ENCODE measurements at places on chromosomes 16 and 17. TPM values are rescaled to one million over a fixed set of nuclear protein-coding genes. Genes with fewer than 3 reads are reported as not detected.
A peak's percentile ranks its signal among the peaks of the same experiment; 100 is the strongest.

GRCh38 chr17:29557085-29557738, 9.6 kb downstream of the ABHD15 start:
- DNase-seq, result peak; percentile 30

The KCTD19 gene
- 3.4 TPM for total RNA-seq

The WFDC1 gene
- 334 TPM for total RNA-seq

DNA sequence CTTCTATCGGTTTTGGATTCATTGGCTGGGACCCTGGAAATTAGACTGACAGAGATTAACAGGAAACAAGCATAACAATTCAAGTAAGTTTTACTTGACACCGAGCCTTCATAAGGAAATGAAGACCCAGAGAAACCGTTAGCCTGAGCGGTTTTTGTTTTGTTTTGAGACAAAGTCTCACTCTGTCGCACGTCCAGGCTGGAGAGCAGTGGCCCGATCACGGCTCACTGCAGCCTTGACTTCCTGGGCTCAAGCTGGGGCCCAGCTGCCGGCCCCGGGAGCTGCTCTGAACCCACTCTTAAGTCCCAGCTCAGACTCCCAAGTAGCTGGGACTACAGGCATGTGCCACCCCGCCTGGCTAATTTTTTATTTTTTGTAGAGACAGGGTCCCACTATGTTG, 321.3 kb downstream of the SEC14L1 start:
- DNase-seq, result no peak

GRCh38 chr17:15284107-15284506, 19.0 kb upstream of the PMP22 start:
- no peak for DNase-seq

The KCNJ18 gene
- total RNA-seq, result not detected

The SLFN11 gene
- total RNA-seq, result 11.3 TPM

DNA sequence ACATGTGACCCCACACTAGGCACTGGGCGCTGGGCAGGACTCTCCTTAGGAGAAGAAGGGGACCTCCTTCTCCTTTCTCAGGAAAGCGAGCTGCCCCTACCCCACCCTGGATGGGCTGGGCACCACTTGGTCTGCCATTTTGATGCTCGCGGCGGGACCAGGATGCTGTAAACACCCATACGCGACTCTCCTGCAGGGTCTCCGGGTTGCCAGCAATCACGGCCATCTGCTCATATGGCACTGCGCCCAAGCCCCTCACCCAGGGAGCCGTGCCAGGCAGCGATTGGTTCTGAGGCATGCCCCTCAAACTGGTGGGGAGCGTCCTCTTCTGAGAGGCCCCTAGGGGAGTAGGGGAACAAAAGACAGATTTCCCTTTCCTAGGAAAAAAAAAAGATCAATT, 99.0 kb downstream of the C16orf78 start:
- DNase-seq, result no peak

DNA sequence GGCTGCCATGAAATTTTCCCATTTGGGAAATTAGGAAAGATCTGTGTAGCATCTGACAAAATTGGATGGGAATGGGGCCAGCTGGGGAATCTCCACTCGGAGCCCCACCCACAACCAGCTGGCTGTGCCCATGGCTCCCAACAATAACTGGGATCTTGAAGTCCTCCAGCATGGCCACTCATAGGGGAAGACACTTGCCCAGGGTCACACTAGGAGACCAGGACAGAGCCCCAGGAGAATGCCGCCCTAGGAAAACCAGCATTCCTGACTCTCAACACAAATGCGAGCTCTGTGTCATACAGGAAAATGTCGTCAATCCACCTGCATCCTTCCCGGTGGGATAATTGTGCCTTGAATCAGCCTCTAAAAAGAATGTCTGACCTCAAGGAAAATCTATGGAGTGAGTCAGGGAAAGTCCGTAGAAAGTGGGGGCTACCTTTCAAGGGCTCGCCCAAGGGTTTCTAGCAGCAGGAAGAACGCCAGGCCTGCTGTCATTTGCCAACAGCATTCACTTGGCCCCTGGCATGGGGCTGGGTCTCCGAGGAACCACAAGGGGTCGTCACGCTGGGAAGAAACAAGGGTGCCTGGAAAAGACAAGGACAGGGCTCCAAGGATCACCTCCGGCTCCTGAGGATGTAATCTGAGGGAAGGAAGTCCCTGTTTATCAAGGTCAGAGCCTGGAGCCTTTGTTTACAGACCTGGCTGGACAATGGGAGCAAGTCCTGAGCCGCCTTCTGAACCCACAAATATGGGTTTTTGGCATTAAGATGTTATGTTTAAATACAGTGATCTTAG, 15.9 kb downstream of the CDH5 start:
- no peak for DNase-seq

DNA sequence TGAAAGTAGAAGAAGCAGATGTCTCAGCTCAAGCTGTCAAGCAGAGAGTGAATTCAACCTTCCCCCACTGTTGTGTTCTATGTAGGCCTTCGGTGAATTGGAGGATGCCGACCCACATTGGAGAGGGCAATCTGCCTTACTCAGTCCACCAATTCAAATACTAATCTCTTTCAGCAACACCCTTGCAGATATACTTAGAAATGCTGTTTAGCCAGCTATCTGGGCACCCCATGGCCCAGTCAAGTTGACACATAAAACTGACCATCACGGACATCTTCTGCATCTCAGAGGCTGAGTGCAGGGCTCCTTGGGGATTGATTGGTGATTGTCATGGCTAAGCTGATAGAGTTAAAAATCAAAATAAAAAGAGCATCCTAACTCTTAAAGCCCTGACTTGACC, 58.3 kb downstream of the IRX3 start:
- DNase-seq, result no peak

The PLA2G10 gene
- total RNA-seq, result not detected

GRCh38 chr17:73562896-73563295, 81.3 kb downstream of the SDK2 start:
- DNase-seq, result no peak

The SLFN5 gene
- total RNA-seq, result 19.0 TPM

DNA sequence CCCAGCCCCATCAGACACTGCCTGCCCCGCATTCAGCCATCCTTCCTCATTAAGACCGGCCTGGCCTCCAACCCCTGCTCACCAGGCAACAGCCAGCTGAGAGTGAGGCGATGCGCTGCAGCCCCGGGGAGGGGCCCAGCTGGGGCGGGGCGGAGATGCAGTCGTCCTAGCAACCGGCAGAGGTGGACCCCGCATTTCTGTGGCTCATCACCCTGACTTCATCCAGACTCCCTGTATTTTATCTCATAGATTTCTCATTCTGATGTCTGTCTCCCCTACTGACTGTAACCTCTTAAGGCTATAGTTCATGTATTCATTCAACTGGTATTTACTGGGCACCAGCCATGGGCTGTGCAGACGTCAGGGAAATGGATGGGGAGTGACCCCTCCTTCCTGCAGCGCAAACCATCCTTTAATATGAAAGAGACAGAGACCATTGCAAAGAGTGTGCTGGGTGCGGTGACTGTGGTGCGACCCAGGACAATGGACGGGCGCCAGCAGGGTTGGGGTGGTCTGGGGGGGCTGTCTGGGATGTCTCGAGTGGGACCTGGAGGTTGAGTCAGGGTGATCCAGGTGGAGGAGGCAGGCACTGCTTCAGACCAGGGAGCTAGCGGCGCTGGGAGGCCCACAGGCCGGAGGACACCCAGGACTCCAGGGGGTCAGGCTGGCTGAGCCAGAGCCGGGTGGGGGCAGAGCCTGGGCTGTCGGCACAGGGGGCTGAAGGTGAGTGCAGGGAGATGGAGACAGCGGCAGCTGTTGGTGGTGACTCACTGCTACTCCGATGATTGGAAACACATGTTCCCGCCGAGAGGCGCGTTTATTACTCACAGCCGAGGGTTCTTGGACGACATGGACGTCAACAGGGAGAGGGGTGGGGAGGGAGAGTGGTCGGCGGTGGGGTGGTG, 10.5 kb upstream of the TIMP2 start:
- peak; percentile 91 for DNase-seq

GRCh38 chr17:30299000-30299399, 7.3 kb upstream of the BLMH start:
- no peak for DNase-seq

- DNase-seq, result no peak
Measured at GRCh38 chr16:56870276-56870888, 5.4 kb downstream of the SLC12A3 start.

The CES5A gene
- not detected for total RNA-seq

The RND2 gene
- total RNA-seq, result 0.72 TPM

- DNase-seq, result no peak
Measured at GRCh38 chr16:50497592-50497991, 50.6 kb upstream of the NKD1 start.

- no peak for DNase-seq
Measured at GRCh38 chr16:2015947-2016208, 3.7 kb upstream of the NPW start.

- no peak for DNase-seq
Measured at GRCh38 chr17:6035801-6036394, 34.3 kb upstream of the WSCD1 start.

GRCh38 chr17:75549246-75550138, 24.0 kb downstream of the LLGL2 start:
- DNase-seq, result no peak

DNA sequence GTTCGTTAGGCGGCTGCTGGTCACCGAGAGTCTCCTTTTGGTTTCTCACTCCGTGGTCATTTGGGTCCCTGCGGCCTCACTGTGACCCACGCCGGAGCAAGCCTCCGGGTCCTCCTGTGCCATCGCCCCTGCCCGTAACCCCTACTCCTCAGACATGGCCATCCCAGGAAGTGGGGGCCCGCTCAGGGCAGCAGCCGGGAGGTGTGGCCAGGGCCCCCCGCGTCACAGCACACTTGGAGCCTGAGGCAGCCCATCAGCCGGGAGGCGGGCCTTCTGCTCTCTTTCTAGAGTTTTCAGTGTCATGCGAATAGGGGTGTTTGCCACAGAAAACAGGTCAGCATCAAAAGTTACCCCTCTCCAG, 7.9 kb upstream of the WFIKKN1 start:
- DNase-seq, result no peak

DNA sequence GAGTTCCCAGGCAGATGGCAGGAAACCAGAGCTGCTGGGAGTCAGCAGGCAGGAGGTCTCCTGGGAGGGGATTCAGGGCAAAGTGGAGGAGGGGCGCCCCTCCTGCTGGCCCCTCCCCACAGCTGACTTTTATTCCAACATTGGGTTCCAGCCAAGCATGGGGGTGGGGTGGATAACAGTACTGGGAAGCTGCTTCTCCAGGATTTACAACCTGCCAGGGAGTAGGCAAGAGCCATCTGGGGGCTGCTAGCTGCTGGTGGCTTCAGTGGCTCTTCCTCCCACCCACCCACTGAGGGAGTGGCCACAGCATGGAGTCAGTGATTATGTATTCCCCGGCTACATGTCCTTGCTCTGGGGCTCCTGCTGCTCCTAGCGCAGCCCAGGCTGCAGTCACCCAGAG, 36.8 kb downstream of the TMEM132E start:
- DNase-seq, result peak; percentile 19

- no peak for DNase-seq
Measured at GRCh38 chr17:72693956-72694355, 398.5 kb downstream of the SLC39A11 start.

GRCh38 chr16:49738832-49739231, 117.1 kb downstream of the ZNF423 start:
- no peak for DNase-seq

- no peak for DNase-seq
Measured at GRCh38 chr17:231966-232807, 50.7 kb upstream of the DOC2B start.

The JUP gene
- total RNA-seq, result 58.3 TPM

The HAS3 gene
- 10.4 TPM for total RNA-seq

The ORC6 gene
- 11.1 TPM for total RNA-seq

The NLGN2 gene
- total RNA-seq, result 4.8 TPM

The KRT40 gene
- not detected for total RNA-seq

DNA sequence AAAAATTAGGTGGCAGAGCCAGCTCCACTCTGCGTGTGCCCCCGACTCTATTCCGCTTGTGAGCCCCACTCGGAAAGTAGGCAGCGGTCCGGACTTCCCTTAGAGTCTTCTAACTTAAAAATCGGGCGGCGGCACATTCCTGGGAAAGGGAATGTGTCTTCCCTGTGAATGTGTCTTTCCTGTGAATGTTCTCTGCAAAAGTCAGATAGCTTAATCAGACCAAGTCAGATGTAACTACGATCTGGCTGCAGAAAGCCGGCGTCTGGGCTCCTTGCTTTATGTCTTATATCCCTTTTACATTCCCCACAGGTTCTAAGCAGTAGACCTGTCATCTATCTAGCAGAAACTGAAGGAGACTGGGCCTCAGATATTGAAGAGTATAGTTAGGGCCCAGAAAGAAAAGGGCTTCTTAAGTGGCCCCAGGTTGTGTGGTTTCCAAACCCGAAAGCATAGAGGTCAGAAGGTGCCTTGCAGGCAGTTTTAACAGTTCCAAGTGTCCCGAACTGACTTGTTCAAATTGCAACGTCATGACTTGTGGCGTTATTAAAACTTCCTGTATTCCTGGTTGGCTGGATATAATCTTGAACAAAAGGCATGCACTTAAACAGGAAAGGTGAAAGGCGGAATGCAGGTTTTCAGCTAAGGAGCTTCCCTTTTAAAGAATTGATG, 601 bp downstream of the PHKB start:
- DNase-seq, result peak; percentile 54

- DNase-seq, result no peak
Measured at GRCh38 chr16:69095193-69095592, 10.3 kb upstream of the HAS3 start.

GRCh38 chr16:75764154-75764768, 38.0 kb upstream of the CPHXL start:
- peak; percentile 67 for DNase-seq

- DNase-seq, result no peak
Measured at GRCh38 chr16:46715769-46716305, 26.4 kb downstream of the ORC6 start.

The CCT6B gene
- total RNA-seq, result 6.0 TPM

- DNase-seq, result no peak
Measured at GRCh38 chr16:64679976-64680690, 441.7 kb downstream of the CDH11 start.

- DNase-seq, result peak; percentile 69
Measured at GRCh38 chr16:68444056-68444657, 4.2 kb downstream of the SMPD3 start.

DNA sequence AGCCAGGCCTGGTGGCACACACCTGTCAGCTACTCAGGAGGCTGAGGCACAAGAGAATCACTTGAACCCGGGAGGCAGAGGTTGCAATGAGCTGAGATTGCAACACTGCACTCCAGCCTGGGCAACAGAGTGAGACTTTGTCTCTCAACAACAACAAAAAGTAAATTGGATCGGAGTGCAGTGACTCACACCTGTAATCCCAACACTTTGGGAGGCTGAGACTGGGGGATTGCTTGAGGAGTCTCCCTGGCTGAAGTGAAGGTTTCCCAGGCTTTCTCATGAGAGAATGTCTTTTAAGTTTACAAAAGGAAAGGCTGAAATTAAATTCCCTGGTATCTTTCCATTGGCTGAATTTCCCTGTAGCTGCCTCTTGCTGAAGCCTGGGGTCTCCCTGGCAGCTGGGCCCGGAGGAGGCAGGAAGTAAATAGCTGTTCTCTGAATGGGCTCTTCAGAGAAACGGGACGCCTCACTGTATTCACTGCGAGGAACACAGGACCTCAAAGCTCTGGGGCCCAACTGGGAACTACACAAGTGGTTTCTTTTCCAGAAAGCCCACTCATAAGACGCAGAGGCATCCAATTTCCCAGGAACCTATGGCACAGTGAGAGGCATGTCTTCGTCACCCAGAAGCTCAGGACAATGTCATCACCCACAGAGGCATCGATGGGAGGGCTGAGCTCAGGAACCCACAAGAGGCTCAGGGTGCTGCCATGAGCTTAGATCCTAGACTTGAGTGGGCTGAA, 77.4 kb upstream of the SMURF2 start:
- peak; percentile 16 for DNase-seq

- DNase-seq, result no peak
Measured at GRCh38 chr16:26363581-26363980, 671.8 kb downstream of the HS3ST4 start.
